Dermis microvascular lymphatic vessel endothelial cell (primary cell): ENCODE measurements at places on chromosomes 5 and 9. TPM values are rescaled to one million over a fixed set of nuclear protein-coding genes. Genes with fewer than 3 reads are reported as not detected.

The ATG10 gene
- total RNA-seq = 5.5 and 6.2 TPM in 2 replicates

The PPP2R2B gene
- not detected in 2 replicates for total RNA-seq

The GNG10 gene
- 49.4 and 59.3 TPM in 2 replicates for total RNA-seq

The CCDC107 gene
- total RNA-seq = 7.7 and 10.9 TPM in 2 replicates

The RASGEF1C gene
- total RNA-seq = not detected in 2 replicates

The STING1 gene
- total RNA-seq = 34.8 and 54.0 TPM in 2 replicates

The ENG gene
- 30.0 and 91.3 TPM in 2 replicates for total RNA-seq

The GAPT gene
- not detected in 2 replicates for total RNA-seq

The FAXDC2 gene
- total RNA-seq = 5.0 and 14.4 TPM in 2 replicates

The GRIN3A gene
- total RNA-seq = not detected in 2 replicates

The CCL27 gene
- not detected in 2 replicates for total RNA-seq

The DDX4 gene
- not detected in 2 replicates for total RNA-seq

The ZNF658 gene
- total RNA-seq = 4.8 and 5.0 TPM in 2 replicates

The COL15A1 gene
- total RNA-seq = 2.0 and 2.8 TPM in 2 replicates

The ANP32B gene
- total RNA-seq = 5.1 and 5.8 TPM in 2 replicates

The CARTPT gene
- not detected in 2 replicates for total RNA-seq

The DDX41 gene
- total RNA-seq = 66.2 and 78.5 TPM in 2 replicates

The CDHR2 gene
- total RNA-seq = under 0.01 and 0.25 TPM in 2 replicates

The TNC gene
- total RNA-seq = 1.0 and 4.5 TPM in 2 replicates

The PCDHA12 gene
- under 0.01 TPM in 1 of 2 replicates, not detected in the other for total RNA-seq

The GABRA1 gene
- total RNA-seq = not detected in 2 replicates

The AHRR gene
- total RNA-seq = 4.5 and 5.4 TPM in 2 replicates

The MGAT4B gene
- total RNA-seq = 110 and 192 TPM in 2 replicates

The ROPN1L gene
- 1.6 and 2.2 TPM in 2 replicates for total RNA-seq

The GARNL3 gene
- total RNA-seq = 2.3 and 3.3 TPM in 2 replicates

The CAMK2A gene
- not detected in 2 replicates for total RNA-seq

The MCC gene
- total RNA-seq = 10.1 and 19.0 TPM in 2 replicates

The JMY gene
- 9.1 and 10.1 TPM in 2 replicates for total RNA-seq

The WDR38 gene
- total RNA-seq = not detected in 2 replicates

The IL13 gene
- total RNA-seq = not detected in 2 replicates

The POU5F2 gene
- total RNA-seq = 0.26 and 0.51 TPM in 2 replicates
